ENCODE measurements at places on chromosomes 6 and 20.

GRCh38 chr6:149088361-149088760, 229.2 kb upstream of the TAB2 start:
- DNase-seq: no peak

- peak; percentile 21 for DNase-seq
Observed at GRCh38 chr6:143337201-143337949, 113.1 kb downstream of the ADAT2 start.

DNA sequence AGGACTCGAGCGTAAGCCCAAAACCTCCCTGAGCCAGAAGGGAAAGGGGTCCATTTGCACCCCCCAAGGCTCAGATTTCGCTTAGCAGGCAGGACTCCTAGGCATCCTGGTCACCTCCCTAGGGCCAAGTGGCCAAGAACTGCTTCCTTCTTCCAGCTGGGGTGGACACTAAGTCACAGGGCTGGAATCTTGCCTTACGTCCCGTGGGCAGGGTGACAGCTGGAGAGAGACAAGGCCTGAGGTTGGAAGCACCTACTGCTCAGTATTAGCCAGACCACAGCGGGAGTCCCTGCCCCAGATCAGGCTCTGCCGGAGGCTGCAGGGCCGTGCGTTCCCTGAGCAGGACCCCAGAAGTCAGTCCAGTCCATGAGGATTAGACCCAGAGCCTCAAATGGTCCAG, 19.7 kb downstream of the LAMA5 start:
- DNase-seq: no peak

GRCh38 chr6:104640150-104640700, 219.5 kb downstream of the HACE1 start:
- DNase-seq: no peak

DNA sequence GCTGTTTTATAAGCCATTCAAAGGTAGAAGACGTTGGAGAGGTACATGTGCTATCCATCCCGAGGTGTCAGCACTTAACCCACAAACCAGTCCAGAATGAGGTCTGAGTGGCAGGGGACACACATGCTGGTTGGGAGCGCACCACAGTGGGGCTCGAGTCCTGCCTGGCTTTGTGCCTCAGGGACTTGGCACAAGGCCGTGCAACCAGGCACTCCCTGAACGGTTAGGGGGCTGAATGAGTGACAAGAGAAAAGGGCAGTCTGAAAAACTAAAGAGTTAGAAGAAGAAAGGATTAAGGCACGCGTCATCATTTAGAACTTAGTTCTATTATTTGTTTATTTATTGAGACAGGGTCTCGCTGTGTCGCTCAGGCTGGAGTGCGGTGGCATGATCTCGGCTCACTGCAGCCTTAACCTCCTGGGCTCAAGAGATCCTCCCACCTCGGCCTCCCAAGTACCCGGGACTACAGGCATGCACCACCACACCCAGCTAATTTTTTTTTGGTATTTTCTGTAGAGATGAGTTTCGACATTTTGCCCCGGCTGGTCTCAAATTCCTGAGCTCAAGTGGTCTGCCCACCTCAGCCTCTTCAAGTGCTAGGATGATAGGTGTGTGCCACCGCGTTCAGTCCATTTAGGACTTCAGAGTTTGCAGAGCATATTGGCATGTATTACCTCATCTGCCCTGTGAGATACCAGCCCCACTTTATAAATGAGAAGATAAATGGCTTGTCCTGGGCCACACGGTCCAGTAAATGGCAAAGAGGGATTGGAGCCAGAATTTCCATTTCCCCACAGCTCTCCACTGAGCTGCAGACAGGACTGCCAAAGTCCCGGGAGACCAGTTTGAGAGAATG, 47.4 kb upstream of the IRF4 start:
- peak; percentile 61 for DNase-seq

- no peak for DNase-seq
Observed at GRCh38 chr20:41469868-41470267, 103.2 kb upstream of the EMILIN3 start.

- DNase-seq: no peak
Observed at GRCh38 chr6:168043193-168043847, 35.7 kb downstream of the FRMD1 start.

- DNase-seq: peak; percentile 48
Observed at GRCh38 chr6:55617272-55617671, 38.3 kb upstream of the HMGCLL1 start.

GRCh38 chr20:25360631-25361286, 29.9 kb downstream of the ABHD12 start:
- peak; percentile 49 for DNase-seq

DNA sequence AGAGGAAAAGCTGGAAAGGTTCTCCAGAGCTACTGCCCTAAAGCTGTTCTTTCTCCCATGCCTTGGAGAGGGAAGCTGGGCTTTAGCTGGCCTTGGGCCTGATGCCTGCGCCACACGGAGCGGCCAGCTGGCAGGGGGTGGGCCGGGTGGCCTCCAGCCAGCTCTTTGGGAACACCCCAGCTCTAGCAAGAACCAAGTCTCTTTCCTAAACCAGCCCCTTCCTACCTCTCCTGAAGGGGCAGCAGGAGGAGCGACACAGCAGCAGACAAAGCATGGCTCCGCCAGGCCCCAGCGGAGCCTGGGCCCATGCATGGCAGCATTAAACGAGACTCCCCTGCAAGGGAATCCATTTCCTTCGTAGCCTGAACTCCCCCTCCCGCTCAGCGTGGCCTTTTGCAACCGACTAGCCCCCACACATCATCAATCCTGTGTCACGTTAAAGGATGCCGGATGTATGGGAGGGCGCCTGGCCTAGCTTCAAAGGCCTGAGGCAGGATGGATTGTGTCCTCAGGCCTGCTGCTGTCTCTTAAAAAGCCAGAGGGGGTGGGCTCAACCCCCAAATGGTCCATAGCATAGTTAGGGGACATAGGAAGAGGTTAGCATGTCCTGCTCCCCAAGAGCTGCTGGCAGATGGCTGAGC, 14.0 kb downstream of the MRPS18A start:
- DNase-seq: no peak

- DNase-seq: no peak
Observed at GRCh38 chr20:43984587-43984986, 69.9 kb downstream of the TOX2 start.

DNA sequence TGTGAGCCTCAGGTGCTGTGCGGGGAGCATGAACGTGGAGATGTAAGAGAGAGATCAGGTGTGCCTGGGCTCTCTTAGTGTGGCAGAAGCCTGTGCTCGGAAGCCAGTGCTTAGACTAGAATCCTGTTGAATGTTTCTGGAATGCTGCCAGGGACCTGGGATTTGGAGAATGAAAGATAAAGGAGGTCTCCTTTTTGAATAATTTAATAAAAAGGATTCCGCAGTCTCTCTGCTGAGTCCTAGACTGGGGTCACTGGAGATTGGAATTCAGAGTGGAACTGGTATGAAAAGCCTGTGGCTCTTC, 18.8 kb upstream of the EFCAB8 start:
- DNase-seq: no peak

DNA sequence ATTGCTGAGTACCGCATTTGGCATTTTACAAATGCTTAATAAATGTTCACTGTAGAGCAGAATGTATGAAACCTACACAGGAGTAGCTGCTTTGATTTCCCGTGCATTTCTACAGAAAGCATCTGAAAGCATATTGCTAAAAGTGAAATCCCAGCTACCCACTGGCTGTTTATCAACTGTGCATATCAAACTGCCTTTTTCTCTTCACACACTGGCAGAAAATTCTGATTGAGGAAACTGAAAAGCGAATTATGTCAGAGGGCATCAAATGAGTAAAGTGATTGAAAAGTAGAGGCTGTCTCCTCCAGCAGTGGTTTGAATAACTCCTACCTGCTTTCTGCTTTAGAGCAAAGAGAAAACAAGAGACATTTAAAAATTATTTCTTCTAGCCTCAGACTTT, 28.0 kb downstream of the STX11 start:
- DNase-seq: no peak

DNA sequence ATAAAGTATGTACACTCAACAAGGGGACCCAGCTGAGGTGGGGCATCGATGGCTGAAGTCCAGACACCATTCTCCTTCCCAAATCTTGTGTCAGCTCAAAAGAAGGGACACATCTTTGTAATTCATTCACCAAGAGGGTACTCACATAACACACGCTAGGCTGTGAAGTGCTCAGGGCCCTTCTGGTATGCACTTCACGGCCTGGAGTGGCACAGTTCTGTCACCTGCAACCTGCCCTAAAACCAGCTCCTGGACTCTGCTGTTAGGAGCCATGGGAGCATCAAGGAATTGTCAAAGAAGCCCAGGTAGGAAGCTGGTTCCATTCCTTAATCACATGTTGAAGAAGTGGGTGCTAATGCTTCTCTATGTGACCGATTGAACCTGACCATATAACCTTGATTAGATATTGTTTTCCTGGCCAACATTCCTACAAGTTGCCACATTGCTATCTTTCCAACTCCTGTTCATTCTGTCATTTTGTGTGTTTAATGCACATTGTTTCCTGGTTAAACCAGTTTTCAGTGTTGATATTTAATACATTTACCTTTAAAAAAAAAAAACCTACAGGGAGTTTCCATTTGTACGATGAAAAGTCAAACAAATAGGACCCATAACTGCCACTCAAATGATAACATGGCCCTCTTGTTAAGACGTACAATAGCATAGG, 127.3 kb downstream of the TNFRSF21 start:
- no peak for DNase-seq

DNA sequence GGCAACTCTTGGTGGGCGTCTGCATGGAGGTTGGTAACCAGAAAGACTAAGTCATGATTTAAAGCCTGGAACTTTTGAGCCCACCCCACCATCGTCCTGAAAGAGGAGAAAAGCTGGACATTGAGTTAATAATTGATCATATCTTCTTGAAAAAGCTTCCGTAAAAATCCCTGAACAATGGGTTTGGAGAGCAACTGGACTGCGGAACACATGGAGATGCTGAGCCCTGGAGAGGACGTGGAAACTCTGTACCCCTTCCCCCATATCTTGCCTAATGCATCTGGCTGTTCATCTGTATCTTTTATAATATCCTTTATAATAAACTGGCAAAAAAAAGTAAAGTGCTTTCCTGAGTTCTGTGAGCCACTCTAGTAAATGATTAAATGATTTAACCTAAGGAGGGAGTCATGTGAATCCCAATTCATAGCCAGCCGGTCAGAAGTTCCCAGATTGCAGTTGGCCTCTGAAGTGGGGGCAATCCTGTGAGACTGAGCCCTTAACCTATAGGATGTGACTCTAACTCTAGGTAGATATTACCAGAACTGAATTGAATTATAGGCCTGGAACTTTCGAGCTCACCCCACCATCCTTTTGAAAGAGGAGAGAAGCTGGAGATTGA, 26.5 kb upstream of the LGSN start:
- DNase-seq: no peak

GRCh38 chr6:30789606-30790005, 45.3 kb upstream of the IER3 start:
- DNase-seq: no peak

DNA sequence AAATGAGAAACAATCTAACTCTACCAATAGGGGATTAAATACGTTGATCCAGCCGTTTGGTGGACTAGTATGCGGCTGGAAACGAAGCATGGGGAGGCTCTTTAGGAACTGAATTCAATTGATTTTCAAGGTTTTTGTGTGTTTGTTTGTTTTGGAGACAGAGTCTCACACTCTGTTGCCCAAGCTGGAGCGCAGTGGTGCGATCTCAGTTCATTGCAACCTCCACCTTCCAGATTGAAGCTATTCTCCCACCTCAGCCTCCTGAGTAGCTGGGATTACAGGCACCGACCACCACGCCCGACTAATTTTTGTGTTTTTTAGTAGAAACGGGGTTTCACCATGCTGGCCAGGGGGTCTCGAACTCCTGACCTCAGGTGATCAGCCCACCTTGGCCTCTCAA, 7.1 kb downstream of the CNPY3 start:
- no peak for DNase-seq

GRCh38 chr6:102717737-102718456, 1324.4 kb downstream of the GRIK2 start:
- DNase-seq: no peak

DNA sequence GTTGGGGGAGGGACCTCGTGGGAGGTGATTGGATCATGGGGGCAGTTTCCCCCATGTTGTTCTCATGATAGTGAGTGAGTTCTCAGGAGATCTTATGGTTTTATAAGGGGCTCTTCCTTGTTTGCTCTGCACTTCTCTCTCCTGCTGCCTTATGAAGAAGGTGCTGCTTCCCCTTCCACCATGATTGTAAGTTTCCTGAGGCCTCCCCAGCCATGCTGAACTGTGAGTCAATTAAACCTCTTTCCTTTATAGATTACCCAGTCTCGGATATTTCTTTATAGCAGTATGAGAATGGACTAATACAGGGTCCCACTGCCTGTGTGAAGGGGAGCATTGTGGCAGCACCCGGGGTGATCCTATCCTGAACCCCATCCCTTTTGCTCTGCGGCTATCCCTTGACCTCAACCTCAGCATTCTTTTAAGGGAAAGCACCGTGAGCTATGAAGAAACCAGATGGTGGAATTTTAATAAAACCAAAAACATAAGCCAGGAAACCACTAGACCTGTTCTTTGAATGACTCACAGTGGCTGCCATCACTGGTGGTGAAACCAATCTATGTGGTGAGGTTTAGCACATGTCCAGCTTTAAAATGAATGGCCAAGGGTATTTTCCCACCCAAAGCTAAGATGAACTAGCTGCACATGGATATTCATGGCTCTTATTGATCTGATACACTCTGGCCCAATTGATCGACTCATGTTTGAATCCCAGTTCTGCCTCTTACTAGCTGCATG, 62.2 kb downstream of the ZDHHC14 start:
- DNase-seq: peak; percentile 79

GRCh38 chr20:24648481-24648880, 179.1 kb downstream of the SYNDIG1 start:
- peak; percentile 41 for DNase-seq

DNA sequence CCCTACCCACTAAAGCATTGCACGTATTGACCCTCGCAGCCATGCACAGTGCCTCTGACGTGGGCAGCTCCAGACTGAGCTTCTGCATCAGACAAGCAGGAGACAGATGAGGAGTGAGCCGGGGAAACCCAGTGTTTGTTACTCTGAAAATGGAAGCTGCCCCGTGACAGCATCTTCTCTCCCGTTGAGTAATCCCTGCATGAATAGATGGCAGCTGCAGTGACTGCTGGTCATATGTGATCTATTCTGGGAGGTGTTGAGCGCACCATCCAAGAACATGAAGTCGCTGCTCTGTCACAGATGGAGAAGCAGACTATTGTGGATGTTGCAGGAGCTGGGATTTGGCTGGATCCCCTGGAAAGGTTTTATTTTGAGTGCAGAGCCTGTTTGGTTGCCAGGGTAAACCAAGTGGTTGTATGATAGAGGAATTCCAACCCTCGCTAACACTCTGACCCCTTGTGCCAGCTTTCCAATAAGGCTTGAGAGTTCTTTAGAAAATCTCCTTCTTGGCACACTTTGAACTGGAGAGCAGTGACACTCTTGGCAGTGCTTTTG, 242.2 kb downstream of the NRN1 start:
- DNase-seq: peak; percentile 39

- peak; percentile 40 for DNase-seq
Observed at GRCh38 chr20:51444467-51444866, 98.1 kb downstream of the NFATC2 start.
